ENCODE measurements at places on chromosomes 7 and 10.

DNA sequence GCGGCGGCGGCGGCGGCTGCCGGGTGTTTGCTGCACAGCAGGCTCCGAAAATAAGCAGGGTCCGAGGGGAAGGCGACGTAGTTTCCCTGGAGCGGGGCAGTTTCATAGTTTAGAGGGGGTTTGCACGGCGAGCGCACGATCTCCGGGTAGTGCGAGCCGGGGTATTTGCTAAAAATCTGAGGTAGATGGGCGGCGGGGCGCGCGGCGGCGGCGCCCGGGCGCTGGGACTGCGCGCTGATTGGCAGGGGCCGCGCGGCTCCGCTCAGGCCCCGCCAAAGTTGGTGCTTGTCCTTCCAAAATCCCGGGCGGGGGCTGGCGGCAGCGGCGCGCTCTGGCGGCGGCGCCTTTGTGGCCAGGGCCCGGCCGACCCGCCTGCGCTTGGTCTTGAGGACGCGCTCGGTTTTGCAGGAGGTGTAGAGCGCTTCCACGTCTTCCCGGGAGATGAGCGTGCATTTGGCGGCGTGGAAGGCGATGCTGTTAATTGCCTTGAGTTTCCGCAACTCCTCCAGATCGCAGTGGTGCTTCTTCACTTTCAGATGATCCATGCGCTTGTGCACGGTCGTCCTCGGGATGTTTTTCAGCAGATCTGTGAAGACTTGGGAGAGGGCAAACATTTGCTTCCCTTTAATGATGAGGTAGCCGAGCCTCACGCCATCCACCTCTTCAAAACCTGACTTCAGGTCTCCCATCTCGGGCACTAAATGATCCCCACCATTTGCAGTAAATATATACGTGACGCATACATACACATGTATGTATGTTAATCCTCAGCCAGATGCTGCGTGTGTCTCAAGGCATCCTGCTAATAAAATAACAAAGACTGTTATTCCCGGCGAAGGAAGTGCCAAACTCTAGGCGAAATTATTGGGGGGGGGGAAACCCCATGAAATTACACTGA lies 8.1 kb downstream of the SKIDA1 start:
- DNase-seq: no peak

- DNase-seq: no peak
These were observed 66.6 kb downstream of the CAV1 start for GRCh38 chr7:116591202-116592040.

GRCh38 chr10:17340144-17340829 lies 112.2 kb downstream of the VIM start:
- DNase-seq: no peak

- no peak for DNase-seq
These were observed 21.8 kb upstream of the NPS start for GRCh38 chr10:127527320-127527719.

DNA sequence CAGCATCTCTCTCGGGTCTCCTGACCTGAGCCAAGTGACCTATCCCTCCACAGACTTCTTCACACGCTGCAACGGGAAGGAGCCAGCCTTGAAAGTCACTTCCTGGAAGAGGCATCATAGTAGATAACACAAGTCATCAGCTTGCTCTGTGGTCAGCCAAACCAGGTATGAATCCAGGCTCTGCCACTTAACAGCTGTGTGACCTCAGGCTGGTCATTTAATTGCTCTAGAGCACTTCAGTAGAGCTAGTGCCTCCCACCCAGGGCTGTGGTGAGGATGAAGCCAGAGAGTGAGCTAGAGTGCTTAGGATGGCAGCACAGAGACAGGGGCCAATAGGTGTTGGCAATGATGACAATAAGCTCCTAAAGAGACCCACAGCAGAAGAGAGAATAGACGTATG lies 247.7 kb upstream of the ZMIZ1 start:
- DNase-seq: no peak

DNA sequence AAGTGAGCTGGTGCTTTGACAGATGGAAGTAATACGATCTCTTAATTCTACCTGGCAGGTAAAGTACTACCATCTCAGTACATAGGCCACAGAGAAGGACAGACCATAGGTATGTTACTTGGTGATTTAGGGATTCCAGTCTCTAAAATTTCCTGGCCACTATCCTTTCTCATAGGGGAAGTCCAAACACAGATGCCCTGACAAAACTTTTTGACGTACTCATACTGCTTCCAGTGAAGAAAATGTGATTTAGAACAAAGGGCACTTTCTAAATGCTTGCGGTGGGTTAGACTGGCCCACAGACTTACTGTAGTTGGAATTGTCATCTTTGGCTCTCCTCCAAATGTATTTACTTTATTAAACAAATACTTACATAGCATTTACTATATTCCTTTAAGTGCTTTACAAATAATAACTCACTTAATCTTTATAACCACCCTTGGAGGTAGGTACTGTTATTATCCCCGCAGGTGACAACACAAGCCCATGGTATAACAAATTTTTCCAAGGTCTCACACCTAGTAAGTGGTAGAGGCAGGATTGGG lies 3.0 kb downstream of the PI4K2A start:
- DNase-seq: no peak

DNA sequence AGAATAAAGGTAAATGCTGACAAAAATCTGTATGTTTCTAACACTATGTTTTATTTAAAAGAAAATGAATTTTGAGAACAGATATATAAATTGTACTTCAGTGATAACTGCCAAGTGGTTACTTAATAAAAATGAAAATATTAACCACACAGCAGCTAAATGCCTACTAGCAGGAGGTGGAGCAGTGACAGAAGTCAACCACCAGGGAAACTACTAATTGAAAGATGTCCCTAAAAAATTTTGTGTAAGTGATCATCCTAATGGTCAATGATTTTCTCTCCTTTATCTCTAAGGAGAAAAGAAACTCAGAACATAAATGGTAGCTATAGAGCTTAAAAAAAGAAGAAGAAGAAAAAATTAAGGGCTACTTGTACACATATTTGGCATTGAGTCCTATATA lies 22.9 kb downstream of the WNT16 start:
- DNase-seq: no peak

- DNase-seq: peak; percentile 6
These were observed 66.2 kb downstream of the FAM53B start for GRCh38 chr10:124677749-124678556.

DNA sequence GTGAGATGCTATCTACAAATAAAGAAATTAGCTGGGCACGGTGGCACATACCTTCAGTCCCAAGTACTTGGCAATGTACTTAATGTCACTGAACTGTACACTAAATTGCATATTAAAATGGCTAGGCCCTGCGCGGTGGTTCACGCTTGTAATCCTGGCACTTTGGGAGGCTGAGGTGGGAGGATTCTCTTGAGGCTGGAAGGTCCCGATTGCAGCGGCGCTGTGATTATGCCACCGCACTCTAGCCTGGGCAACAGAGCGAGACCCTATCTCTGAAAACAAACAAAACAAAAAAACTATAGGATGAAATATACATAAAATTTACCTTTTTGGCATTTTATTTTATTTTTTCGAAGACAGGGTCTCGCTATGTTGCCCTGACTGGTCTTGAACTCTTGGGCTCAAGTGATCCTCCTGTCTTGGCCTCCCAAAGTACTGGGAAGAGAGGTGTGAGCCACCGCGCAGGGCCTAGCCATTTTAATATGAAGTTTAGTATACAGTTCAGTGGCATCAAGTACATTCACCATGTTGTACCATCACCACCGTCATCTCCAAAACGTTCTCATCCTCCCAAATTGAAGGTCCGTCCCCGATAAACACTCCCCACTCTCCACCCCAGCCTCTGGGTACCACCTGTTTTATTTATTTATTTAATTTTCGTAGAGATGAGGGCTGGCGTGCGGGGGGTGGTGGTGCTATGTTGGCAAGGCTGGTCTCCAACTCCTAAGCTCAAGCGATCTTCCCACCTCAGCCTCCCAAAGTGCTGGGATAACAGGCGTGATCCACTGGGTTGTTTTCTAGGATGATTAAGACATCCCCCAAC lies 1.3 kb upstream of the EIF3B start:
- no peak for DNase-seq

GRCh38 chr10:109977382-109977806 lies 30.4 kb upstream of the ADD3 start:
- DNase-seq: no peak

DNA sequence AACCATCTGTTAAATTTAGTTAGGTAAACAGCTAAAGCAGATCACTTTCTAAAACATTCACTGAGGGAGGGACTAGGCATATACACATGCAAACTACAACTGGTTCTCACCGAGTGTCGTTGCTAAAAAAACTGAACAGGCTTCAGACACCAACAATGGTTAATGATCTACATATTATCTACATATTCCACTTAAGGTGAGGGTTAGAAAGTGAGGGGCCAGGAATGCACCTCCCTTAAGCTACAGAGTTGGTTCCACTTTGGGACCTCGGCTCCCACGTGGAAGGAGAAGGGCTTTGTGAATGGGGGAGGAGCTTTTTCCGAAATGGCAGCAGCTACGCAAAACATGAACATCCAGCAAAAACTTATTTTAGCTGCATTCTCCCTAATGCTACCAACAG lies 5.8 kb downstream of the CTBP2 start:
- no peak for DNase-seq

DNA sequence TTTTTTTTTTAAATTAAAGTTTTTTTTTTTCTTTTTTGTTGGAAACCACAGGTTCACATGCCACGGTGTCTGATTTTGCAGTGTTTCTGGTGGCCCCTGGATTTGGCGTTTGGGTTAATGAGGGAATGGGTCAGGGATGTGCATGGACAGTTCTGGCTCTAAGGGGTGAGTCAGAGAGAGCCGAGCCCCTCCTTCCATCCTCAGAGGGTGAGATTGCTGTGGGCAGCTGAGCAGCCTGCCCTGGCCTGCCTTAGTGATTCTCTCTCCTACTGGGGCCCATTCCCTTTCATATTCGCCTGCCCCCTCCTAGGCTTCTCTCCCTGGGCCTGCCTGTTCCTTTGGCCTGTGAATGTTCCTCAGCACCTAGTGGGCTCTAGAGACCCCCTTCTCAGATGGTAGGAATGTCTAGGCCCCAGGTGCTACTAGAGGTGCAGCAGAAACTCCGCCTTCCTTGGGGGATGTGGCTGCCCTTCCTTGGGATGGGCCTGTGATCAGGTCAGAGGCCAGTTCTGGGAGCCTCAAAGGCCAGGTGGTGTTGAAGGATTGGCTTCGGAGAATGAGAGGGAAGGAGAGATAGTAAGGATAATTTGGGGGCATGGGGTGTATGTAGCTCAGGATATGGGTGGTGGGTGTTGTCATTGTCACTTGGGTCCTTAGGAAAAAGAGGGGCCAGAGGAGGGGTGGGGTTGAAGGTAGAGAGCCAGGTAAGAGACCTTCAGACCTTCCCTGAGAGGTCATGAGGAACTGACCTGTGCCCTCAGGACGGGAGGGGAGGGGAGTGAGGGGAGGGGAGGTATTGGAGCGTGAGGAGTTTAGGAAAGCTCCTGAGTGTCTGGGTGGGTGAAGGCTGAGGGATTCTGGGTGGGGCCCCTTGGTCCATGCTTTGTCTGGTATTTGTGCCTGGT lies 19.8 kb downstream of the TSPAN14 start:
- DNase-seq: no peak

- no peak for DNase-seq
These were observed 739.5 kb downstream of the SORCS1 start for GRCh38 chr10:106424981-106425380.

GRCh38 chr10:25758041-25758457 lies 176.0 kb upstream of the MYO3A start:
- DNase-seq: no peak

DNA sequence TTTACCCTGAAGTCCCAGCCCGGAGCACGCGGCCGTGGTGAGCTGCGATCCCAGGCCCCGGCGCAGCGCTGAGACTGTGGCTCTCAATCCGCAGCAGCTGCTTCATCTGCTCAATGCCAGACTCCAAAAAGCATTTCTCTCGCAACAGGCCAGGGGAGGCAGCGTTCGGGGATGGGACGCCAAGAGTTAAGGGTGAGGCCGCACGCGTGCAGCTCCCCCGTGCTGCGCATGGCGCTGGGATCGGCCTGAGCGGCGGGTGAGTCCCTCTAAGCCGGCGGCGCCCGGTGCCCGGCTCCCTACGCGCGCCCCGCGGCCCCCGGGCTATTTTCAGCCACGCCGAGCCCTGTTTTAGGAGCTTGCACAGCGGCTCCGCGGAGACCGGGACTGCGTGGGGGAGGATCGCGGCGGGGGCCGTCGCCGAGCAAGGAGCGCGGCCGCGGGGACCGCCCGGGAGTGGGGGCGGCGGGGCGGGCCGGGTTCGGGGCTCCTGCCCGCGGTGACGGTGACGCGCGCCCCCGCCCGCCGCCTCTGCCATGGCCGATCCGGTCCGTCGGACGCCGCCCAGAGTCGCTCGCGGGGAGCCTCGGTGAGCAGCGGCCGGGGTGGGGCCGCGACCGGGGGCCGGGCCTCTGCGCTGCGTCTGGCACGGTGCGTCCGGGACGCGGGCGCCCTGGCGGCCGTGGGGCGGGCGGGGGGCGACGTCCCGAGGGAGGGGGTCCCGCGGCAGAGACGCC lies 29.4 kb upstream of the JAKMIP3 start:
- no peak for DNase-seq

GRCh38 chr10:104197364-104197763 lies 34.8 kb downstream of the CFAP43 start:
- no peak for DNase-seq

GRCh38 chr10:3085785-3086567 lies 18.6 kb downstream of the PFKP start:
- no peak for DNase-seq

GRCh38 chr7:25586513-25586912 lies 358.2 kb upstream of the NPVF start:
- DNase-seq: no peak

GRCh38 chr7:70406950-70407209 lies 725.1 kb upstream of the GALNT17 start:
- DNase-seq: no peak

DNA sequence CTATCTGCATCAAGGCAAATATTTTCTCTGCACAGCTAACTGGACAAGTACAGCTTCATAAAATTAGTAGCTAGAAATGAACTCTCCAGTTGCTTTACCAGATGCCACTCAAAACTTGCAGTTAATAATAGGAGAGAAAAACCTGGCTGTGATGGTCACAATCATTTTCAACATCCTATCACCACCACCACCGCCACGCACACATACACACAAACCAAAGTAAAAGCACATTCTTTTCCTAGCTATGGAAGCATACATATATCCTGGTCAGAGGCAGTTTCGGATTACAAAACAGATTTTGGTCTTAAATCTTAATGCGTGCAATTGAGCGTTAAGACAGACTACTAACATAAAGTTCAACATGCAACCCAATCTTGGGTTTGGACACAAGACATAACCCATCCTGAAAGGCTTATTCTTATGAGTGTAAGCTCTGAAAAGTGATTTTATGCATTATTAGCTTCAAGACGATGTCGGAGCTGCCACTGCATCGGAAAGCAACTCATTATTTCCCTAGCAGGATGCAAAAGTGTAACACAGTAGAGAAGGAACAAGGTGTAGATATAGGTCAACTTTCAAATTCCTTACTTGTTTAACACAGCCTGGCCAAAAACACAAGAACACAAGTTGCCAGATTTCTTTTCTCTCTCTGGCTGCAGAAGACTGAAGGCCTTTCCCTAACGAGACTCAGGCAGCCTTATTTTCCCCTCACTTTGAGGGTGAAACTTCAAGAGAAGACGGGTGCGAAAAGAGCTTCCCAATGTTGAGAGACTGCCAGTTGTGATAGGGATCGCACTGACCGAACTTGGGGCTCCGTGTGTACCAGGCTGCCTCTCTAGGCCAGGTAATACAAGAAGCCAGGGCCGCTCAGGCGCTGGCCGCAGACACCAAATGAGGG lies 1.2 kb downstream of the CACUL1 start:
- no peak for DNase-seq
